ENCODE measurements at places on chromosomes 13 and 19.

DNA sequence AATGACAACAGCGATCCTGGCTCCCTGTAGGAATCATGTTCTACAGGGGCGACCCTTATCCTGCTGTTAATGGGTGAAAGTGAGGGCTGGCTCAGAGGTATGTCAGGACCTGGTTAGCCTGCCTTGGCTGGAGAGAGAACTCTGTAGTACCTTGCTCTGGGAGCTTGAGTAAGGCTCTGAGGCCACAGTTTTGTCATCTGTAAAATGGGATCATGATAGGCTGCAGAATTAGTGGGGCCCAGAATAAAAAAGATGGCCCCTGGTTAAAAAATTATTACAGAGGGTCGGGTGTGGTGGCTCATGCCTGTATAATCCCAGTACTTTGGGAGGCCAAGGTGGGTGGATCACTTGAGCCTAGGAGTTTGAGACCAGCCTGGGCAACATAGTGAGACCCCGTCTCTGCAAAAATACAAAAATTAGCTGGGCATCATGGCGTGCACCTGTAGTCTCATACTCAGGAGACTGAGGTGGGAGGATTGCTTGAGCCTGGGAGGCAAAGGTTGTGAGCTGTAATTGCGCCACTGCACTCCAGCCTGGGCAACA lies 10.5 kb upstream of the SAMD1 start:
- no peak for DNase-seq

DNA sequence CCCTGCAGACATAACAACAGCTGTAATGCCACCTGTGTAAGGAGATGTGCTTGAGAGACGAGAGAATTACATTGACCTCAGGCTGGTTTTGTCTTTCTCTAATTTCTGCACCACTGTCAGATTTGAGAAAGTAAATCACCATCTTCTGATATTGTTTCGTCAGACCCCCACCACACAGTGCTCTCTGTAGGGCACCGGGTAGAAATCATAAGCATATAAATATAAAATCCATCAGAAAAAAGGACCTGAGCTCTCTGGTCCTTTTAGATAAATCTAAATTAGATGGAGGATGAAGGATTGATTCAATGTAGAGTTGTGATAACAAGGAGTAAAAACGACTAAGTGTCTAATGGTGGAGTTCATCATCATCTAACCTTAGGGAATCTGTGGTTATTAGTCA lies 1981.0 kb upstream of the PRR20A start:
- no peak for DNase-seq

DNA sequence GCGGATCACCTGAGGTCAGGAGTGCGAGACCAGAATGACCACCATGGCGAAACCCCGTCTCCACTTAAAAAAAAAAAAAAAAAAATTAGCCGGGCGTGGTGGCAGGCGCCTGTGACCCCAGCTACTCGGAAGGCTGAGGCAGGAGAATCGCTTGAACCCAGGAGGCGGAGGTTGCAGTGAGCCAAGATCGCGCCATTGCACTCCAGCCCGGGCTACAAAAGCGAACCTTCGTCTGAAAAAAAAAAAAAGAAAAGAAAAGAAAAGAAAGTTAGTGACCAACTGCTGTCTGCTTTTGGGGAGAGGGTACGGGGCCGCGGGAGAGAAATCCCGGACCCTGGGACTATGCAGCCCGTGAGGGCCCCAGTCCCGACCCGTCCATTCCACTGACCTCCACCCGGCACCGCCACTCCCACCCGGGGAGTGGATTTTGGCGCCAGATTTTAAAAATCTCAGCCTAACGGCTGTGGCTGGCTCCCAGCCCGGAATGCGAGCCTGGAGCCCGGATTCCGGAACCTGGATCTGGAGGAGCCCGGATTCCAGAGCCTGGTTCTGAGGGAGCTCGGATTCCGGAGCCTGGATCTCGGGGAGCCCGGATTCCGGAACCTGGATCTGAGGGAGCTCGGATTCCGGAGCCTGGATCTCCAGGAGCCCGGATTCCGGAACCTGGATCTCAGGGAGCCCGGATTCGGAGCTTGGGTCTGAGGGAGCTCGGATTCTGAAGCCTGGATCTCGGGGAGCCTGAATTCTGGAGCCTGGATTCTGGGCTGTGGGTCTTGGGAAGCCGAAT lies 6.1 kb upstream of the LMNB2 start:
- DNase-seq: peak; percentile 97

GRCh38 chr13:51829568-51829899 lies 15.4 kb downstream of the TMEM272 start:
- no peak for DNase-seq

GRCh38 chr13:112165712-112166111 lies 98.8 kb downstream of the SOX1 start:
- no peak for DNase-seq

- no peak for DNase-seq
Measured at GRCh38 chr19:45955905-45956608, 17.6 kb downstream of the NOVA2 start.

DNA sequence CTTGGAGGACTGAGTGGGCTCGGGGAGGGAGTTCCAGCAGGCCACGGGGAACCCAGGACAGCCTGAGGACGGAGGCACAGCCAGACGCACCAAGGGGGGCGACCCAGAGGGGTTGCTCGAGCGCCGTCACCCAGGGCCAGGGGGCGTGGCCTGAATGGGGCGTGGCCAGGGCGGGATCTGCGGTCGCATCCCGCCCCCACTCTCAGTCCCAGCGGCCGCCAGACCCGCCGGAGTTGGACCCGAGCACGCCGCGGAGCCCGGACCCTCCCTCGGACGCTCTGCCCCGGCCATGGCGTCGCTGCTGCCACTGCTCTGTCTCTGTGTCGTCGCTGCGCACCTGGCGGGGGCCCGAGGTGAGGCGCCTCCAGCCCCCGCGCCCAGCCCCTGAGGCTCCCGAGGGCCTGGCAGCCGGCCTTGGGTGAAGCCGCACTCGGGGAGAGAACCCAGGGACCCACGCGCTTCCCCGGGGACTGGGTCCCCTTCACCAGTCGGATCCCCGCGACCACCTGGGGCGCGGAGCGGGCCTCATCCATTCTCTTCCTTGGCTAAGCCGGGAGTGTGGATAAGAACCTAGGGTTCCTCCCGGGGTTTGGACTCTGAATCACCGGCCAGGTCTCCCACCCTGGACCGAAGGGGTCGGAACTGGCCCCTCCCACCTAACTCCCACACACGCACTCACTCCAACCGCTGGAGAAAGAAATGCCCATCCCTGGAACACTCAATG lies at the start of gene CILP2:
CILP2 (plus strand) TSS at position 205 of the 724 bp plus-strand sequence; CDS start at position 290, 85 bp downstream.
- DNase-seq: no peak

All from fibroblast of skin of left biceps (primary cell).